ENCODE measurements at places on chromosomes 16 and 17. TPM values are rescaled to one million over a fixed set of nuclear protein-coding genes. Genes with fewer than 3 reads are reported as not detected.
A peak's percentile ranks its signal among the peaks of the same experiment; 100 is the strongest.

GRCh38 chr17:61635913-61636432 lies 45.0 kb upstream of the NACA2 start:
- DNase-seq = peak; percentile 68

GRCh38 chr16:77111056-77111565 lies 79.9 kb upstream of the MON1B start:
- no peak for DNase-seq

DNA sequence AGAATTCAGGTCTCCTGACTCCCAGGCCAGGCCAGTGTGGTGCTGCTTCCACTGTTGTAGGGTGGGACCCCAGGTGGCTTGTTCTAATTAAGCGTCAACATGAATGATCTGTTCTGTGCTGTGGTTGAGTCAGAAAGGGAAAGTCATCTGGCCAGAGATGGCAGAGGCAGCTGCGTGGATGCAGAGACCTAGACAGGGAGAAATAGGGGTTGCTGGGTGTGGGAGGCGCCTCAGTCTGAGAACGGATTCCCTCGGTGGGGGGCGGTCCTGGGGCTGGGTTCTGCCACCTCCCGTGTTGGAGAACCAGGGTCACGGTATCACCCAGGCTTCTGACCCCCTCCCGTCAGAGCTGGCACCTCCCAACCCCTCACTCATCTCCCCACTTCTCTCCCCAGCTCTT lies 5.6 kb downstream of the FBRS start:
- no peak for DNase-seq

DNA sequence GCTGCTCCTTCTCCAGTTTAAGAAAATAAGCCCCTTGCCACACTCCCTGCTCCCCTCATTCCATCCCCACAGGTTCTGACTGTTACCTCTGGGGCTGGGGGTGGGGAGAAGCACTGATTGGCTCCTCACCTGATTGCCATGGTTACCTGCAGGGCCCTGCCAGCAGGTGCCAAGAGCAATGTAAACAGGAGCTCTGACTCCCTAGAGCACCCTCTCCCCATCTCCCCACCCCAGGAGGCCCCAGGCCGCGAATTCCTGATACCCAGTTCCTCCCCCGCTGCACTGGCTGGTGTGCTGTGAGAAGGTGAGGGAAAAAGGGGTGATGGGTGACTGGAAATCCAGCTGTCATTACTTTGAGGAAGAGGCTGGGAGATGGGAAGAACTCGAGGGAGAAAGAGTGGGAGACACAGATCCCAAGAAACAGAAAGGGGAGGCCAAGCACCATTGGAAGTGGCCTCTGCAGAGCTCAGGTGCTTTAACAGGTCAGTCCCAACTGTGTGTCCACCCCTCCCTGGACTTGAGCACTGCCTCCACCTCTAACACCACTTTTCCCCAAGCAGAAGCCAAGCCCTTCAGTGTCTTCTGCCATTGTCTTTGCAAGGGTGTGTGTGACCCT lies 4.5 kb downstream of the PCGF2 start:
- no peak for DNase-seq

GRCh38 chr16:60727851-60728250 lies 1308.4 kb downstream of the CDH8 start:
- DNase-seq = no peak

- no peak for DNase-seq
Measured at GRCh38 chr16:87380403-87380802, 3.2 kb downstream of the FBXO31 start.

- DNase-seq = no peak
Measured at GRCh38 chr16:65989861-65990604, 376.5 kb upstream of the CDH5 start.

GRCh38 chr17:50308666-50309065 lies 34.4 kb downstream of the TMEM92 start:
- no peak for DNase-seq

GRCh38 chr16:12147681-12148080 lies 171.1 kb downstream of the SNX29 start:
- DNase-seq = peak; percentile 45

DNA sequence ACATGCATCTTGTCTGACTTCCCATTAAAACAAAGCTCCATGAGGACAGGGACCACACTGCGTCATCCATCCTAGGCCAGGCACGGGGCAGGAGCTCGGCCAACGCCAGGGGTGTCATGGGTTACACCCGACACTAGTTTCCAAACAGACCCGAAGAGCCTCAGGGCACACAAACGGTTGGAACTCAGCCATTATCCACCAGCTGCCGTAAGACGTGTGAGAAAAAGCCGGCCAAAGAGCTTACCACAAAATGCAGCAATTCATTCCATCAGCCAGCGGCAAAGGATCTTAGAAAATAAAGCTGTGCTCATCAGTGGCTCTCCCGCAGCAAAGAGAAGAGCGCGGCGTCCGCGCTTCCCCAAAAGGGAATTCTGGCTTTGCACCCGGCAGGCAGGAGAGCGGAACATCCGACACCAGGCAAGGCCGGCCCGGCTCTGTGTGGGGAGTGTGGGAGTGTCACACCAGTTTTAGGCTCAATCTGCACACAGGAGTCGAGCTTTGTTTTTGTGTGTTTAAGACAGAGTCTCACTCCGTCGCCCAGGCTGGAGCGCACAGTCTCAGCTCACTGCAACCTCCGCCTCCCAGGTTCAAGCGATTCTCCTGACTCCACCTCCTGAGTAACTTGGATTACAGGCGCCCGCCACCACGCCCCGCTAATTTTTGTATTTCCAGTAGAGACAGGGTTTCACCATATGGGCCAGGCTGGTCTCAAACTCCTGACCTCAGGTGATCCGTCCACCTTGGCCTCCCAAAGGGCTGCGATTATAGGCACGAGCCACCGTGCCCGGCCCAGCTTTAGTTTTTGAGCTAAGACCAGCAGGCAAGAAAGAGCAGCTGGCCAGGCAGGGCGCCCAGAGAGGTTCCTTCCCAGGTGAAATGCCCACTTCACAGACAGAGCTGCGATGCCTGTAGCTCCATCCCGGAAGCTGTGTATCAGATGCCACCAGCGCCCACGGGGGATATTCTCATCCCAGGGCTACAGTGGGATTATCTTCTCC lies 1.5 kb downstream of the SLC38A8 start:
- DNase-seq = no peak

- no peak for DNase-seq
Measured at GRCh38 chr16:88131256-88131655, 180.0 kb downstream of the BANP start.

GRCh38 chr17:20930081-20930760 lies 112.6 kb downstream of the USP22 start:
- DNase-seq = no peak

DNA sequence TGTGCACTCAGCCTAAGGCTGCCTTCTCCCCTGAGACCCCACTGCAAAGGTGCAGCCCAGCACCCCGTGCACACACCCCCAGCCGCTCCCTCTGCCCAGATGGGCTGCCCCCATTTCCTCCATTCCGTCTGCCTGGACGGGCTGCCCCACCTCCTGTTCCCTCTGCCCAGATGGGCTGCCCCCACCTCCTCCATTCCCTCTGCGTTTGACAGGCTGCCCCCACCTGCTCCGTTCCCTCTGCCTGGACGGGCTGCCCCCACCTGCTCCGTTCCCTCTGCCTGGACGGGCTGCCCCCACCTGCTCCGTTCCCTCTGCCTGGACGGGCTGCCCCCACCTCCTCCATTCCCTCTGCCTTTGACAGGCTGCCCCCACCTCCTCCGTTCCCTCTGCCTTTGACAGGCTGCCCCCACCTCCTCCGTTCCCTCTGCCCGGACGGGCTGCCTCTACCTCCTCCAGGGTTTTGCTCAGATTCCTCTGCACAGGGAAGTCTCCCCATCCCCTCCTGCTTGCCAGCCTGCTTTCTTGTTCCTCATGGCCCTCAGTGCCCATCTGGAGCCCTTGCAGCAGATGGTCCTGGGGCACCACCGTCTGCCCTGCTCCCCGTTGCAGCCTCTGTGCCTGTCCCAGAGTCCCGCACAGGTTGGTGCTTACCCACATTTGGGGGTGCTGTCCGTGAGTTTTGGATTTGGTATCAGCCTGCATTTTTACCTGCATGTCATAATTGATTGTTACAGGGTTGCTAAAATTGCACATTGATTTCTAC lies 23.4 kb upstream of the IL17C start:
- DNase-seq = no peak

DNA sequence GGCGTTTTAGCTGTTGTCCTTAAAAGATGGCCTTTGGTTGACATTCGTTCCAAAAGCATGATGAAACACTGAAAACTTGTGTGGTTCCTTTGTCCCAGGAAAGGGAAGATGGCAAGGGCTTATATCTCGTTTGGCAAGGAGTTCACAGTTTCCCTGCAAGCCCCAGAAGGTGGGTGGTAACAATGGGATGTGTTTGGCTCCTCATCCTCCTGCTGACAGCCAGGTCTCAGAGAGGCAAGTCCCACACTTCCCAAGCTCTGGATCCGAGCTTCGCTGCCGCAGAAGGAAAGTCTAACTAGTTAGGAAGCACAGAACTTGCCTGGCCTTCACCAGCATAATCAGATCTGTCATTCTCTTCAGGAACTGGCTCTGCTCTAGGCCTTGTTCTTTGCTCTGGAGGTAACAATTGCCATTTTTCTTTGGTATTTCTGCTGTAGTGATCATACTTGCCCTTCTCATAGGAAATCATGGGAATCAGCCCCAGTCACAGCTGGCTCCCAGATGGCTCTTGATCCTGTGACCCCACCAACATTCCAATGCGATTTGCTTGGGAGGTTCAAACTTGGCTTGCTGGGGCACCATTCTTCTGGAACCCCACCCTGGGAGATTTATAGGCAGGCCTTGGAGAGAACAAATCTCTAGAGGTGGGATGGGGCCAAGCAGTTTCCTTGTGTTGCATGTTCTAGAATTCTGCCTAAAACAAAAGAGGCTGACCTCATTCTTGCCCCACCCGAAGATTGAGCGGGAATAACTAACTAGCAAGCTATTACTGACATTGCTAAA lies 17.9 kb downstream of the KPNA2 start:
- no peak for DNase-seq

DNA sequence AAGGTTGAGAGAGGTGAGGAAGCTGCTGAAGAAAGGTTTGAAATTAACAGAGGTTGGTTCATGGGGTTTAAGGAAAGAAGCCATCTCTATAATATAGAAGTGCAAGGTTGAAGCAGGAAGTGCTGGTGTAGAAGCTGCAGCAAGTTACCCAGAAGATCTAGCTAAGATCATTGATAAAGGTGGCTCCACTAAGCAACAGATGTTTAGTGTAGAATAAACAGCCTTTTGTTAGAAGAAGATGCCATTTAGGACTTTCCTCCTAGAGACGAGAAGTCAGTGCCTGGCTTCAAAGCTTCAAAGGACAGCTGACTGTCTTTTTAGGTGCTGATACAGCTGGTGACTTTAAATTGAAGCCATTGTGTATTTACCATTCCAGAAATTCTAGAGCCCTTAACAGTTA lies 29.3 kb downstream of the GOSR1 start:
- no peak for DNase-seq

DNA sequence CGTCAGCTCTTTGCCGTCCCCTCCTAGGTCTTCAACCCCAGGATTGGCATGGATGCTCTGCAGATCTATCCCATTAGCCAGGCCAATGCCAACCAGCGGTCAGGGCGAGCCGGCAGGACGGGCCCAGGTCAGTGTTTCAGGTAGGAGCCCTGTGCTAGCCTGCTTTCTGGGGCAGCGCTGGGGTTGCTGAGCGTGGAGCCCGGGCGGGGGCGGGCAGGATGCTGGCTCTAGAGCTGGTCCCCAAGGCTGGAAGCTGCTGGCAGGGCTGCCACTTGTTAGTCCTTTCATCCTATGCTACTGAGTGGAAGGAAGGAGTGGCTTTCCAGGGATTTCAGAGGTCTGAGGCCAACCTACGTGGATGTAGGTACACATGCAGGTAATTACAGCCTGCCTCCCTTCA lies 12.3 kb downstream of the DHX38 start:
- no peak for DNase-seq

GRCh38 chr16:53784291-53784690 lies 80.3 kb downstream of the FTO start:
- DNase-seq = no peak

- no peak for DNase-seq
Measured at GRCh38 chr16:70604407-70605282, 41.7 kb upstream of the IL34 start.

GRCh38 chr17:79812353-79813258 lies 15.7 kb upstream of the CBX8 start:
- DNase-seq = peak; percentile 56

- DNase-seq = no peak
Measured at GRCh38 chr17:76019833-76020467, 7.2 kb downstream of the EVPL start.

DNA sequence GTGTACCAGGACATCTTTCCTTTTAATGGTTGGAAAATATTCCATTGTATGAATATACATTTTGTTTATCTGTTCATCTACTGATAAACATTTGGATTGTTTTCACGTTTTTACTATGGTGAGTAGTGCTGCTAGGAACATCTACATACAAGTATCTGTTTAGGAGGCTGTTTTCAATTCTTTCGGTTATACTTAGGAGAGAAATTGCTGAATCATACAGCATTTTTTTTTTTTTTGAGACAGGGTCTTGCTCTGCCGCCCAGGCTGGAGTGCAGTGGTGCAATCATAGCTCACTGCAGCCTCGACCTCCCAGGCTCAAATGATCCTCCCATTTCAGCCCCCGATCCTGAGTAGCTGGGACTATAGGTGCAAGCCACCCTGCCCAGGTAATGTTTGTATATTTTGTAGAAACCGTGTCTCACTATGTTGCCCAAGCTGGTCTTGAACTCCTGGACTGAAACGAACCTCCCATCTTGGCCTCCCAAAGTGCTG lies 122.9 kb downstream of the CRLF3 start:
- no peak for DNase-seq

GRCh38 chr16:84959045-84959576 lies 52.2 kb downstream of the ZDHHC7 start:
- DNase-seq = no peak

- no peak for DNase-seq
Measured at GRCh38 chr17:50634224-50634914, at the start of gene ABCC3. TSS of gene ABCC3 (plus strand) at chr17:50634881. CDS start at chr17:50634937, 56 bp downstream.

- DNase-seq = no peak
Measured at GRCh38 chr16:58449768-58450167, 50.2 kb upstream of the NDRG4 start.

Gene TTYH2
- total RNA-seq = 3.8 TPM

Gene TBC1D3B
- 17.2 TPM for total RNA-seq

Gene ST6GALNAC2
- total RNA-seq = 2.7 TPM

Gene CRHR1
- total RNA-seq = not detected

Gene ADAM11
- total RNA-seq = 0.39 TPM

Gene PDF
- total RNA-seq = 9.6 TPM

Gene CCL16
- total RNA-seq = not detected

Gene ITGA2B
- total RNA-seq = 0.78 TPM

Gene NTN3
- total RNA-seq = not detected

Gene RPH3AL
- 13.3 TPM for total RNA-seq

Gene GSG1L2
- not detected for total RNA-seq

Gene KRTAP2-3
- not detected for total RNA-seq

Gene KNOP1
- 12.0 TPM for total RNA-seq

Gene BTBD17
- not detected for total RNA-seq

Gene CCDC144A
- 4.8 TPM for total RNA-seq

Gene C16orf46
- not detected for total RNA-seq
